ENCODE measurements at places on chromosomes 1 and 21. TPM values are rescaled to one million over a fixed set of nuclear protein-coding genes. Genes with fewer than 3 reads are reported as not detected.

GRCh38 chr1:156122519-156123355 lies 8.2 kb downstream of the LMNA start:
- peaks cover 90% of the 10 kb centered on the region for H3K4me1 ChIP-seq
- H3K27ac ChIP-seq: peak overlapping the region; percentile 98
- H3K36me3 ChIP-seq: no peaks in the 10 kb centered on the region
- peak overlapping the region; percentile 96 for H3K4me3 ChIP-seq
- H3K27me3 ChIP-seq: no peaks in the 10 kb centered on the region

GRCh38 chr1:67590329-67590728 lies 94.7 kb upstream of the GADD45A start:
- peak overlapping the region; percentile 86 for H3K27ac ChIP-seq
- DNase-seq: no peak
- H3K4me3 ChIP-seq: no peak overlapping the region

Gene LCE1D
- not detected for total RNA-seq

- H3K4me1 ChIP-seq: no peaks in the 10 kb centered on the region
- no peak for DNase-seq
- no peak overlapping the region for H3K4me3 ChIP-seq
- no peaks in the 10 kb centered on the region for H3K36me3 ChIP-seq
- no peak overlapping the region for H3K27ac ChIP-seq
Observed at GRCh38 chr1:112177314-112177713, 187.8 kb upstream of the KCND3 start.

GRCh38 chr21:45509566-45510465 lies 32.4 kb downstream of the SLC19A1 start:
- H3K27ac ChIP-seq: no peak overlapping the region
- H3K4me3 ChIP-seq: no peak overlapping the region
- no peaks in the 10 kb centered on the region for H3K27me3 ChIP-seq

DNA sequence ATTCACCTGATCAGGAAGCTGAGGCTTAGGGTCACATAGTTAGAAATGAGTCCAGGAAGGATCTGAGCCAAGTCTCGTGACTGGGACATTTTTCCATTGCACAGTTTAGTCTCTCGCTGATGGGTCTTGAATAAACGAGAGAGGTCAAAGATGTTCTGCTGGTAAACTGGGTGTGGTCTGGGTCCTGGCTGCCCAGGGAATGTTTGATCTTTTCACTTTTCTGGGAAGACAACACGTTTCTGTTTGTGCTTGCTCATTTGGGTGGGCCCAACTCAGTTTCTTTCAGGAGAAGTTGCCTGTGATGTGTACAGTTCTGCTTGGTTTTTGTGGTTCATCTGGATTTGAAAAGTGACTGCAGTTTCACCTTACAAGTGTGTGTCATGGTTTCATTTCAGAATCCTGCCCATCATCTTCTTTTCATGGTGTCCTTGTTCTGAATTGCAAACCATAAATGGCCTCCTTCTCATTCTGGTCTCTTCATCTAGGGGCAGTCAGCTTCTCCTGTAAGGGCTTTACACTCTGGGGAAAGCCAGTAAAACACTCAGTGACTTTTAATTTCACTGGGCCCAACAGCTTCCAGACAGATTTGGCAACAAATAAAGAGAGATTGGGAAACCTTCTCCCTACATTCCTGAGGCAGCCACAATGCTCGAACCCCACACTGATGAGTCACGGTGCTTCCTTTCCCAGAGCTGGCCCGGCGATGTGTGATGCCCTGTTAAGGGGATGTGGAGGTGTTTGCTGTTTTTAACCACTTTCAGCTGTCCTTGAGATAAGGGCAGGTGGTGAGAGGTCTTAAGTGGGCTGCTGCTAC lies 7.2 kb upstream of the TACSTD2 start:
- peaks cover 27% of the 10 kb centered on the region for H3K4me1 ChIP-seq
- peak overlapping the region; percentile 78 for H3K27ac ChIP-seq
- no peaks in the 10 kb centered on the region for H3K36me3 ChIP-seq

- H3K4me3 ChIP-seq: peak within 1 kb of the TSS; percentile 98
- H3K27me3 ChIP-seq: no peaks in the 10 kb centered on the region
- peak; percentile 21 for DNase-seq
- H3K36me3 ChIP-seq: no peaks in the 10 kb centered on the region
- H3K4me1 ChIP-seq: peaks cover 25% of the 10 kb centered on the region
Observed at GRCh38 chr1:183472488-183473216, at the start of gene SMG7. Gene SMG7 (plus strand): TSS chr1:183472499. CDS start chr1:183472621, 122 bp downstream.

DNA sequence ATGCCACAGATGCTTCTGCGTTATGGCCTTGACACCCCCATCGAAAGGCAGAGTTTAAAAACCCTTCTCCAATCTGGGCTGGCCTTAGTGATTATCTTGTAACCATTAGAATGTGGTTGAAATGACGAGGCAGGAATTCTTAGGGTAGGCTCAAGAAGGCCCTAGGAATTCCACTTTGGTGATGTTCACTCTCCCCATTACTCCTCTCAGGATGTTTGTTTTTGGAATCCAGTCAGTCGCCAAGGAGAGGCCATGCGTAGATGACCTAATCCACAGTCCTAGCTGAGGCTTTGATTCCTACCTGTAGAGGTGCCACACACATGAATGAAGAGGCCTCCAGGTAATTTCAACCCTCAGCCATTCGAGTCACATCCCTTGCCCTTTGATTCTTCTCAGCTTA lies 318.2 kb downstream of the NEGR1 start:
- no peak for DNase-seq
- H3K27ac ChIP-seq: no peak overlapping the region
- no peaks in the 10 kb centered on the region for H3K36me3 ChIP-seq
- H3K27me3 ChIP-seq: no peaks in the 10 kb centered on the region
- H3K4me3 ChIP-seq: no peak overlapping the region
- H3K4me1 ChIP-seq: no peaks in the 10 kb centered on the region

Gene SLAMF9
- total RNA-seq: not detected

GRCh38 chr1:40161888-40162397 lies 756 bp downstream of the RLF start:
- H3K27ac ChIP-seq: peak overlapping the region; percentile 89
- DNase-seq: no peak
- H3K4me3 ChIP-seq: peak overlapping the region; percentile 95
- peaks cover 22% of the 10 kb centered on the region for H3K4me1 ChIP-seq
- H3K36me3 ChIP-seq: no peaks in the 10 kb centered on the region
- no peaks in the 10 kb centered on the region for H3K27me3 ChIP-seq

- no peak for DNase-seq
- H3K27ac ChIP-seq: no peak overlapping the region
- no peak overlapping the region for H3K4me3 ChIP-seq
- H3K36me3 ChIP-seq: no peaks in the 10 kb centered on the region
- H3K27me3 ChIP-seq: no peaks in the 10 kb centered on the region
Observed at GRCh38 chr21:24895885-24896734, 711.2 kb downstream of the MRPL39 start.

GRCh38 chr1:4700801-4701200 lies 46.4 kb downstream of the AJAP1 start:
- H3K27ac ChIP-seq: no peak overlapping the region
- no peaks in the 10 kb centered on the region for H3K4me1 ChIP-seq
- no peak for DNase-seq
- no peak overlapping the region for H3K4me3 ChIP-seq
- no peaks in the 10 kb centered on the region for H3K27me3 ChIP-seq

DNA sequence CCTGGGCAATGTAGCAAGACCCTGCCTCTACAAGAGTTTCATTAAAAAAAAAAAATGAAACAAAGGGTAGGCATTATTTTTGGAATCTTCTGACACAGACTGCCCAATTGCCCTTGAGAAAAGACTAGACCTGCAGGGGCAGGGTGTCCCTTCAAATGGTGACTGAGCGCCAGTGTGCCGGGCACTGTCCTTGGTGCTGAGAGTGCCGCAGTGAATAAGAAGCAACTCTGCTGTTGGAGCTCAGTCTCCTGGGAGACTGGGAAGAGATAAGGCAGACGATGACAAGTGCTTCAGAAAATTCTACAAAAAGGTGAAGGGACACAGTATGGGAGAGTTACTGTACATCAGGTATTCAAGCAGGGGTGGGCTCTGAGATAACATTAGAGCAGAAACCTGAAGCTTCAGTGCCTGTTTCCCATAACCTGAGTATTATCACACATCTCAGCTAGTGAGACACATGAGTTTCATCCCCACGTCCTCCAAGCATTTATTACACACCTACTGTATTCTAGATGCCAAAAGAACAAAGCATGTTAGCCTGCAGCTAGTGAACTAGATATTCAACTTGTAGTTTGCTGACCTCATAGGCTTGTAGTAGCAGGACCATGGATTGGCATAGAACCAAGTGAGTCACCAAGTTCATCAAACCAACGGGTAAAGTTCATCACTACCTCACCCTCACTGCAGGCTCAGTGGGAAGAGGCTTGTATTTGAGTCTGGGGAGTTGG lies 18.4 kb upstream of the RPL11 start:
- no peak overlapping the region for H3K4me3 ChIP-seq
- no peak overlapping the region for H3K27ac ChIP-seq
- no peaks in the 10 kb centered on the region for H3K27me3 ChIP-seq
- no peak for DNase-seq

Gene FCRLB
- 0.68 TPM for total RNA-seq

GRCh38 chr1:30126848-30127247 lies 596.5 kb downstream of the MATN1 start:
- H3K27ac ChIP-seq: no peak overlapping the region
- DNase-seq: no peak
- no peaks in the 10 kb centered on the region for H3K4me1 ChIP-seq

Gene SLC16A4
- total RNA-seq: 29.8 TPM

- H3K4me1 ChIP-seq: no peaks in the 10 kb centered on the region
- no peak overlapping the region for H3K27ac ChIP-seq
- no peaks in the 10 kb centered on the region for H3K36me3 ChIP-seq
- DNase-seq: no peak
Observed at GRCh38 chr1:14529475-14529874, 69.0 kb upstream of the KAZN start.

GRCh38 chr1:223245411-223245810 lies 102.4 kb upstream of the TLR5 start:
- no peak overlapping the region for H3K27ac ChIP-seq
- H3K36me3 ChIP-seq: no peaks in the 10 kb centered on the region
- no peak for DNase-seq
- no peak overlapping the region for H3K4me3 ChIP-seq

DNA sequence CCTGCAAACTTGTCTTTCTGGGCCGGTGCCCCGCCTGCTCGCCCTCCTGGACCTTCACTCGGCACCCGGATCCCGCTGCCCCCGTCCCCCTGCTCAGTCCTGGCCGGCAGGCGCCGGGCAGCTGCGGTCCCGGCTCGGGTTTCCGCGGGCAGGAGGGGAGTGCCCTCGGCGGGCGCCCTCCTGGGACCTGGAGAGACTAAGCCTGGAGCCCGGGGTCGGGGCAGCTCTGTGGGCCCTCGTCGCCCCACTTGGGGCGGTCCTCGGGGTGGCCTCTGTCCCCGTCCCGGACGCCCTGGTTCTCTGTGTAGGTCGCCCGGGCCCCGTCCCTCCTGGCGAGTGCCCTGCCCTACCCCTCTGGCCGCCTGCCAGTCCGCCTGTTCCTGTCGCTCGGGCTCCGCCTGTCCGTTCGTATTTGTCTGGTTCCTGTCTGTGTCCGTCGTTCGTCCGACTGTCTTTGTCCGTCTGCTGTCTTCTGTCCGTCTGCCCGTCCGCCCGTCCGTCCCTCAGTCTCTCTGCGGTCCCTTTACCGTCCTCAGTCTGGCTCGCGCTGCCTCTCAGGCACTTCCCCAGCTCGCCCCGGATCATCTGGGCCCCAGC lies 490 bp downstream of the SERINC2 start:
- peak; percentile 29 for DNase-seq
- H3K27me3 ChIP-seq: no peaks in the 10 kb centered on the region
- H3K4me3 ChIP-seq: peak overlapping the region; percentile 87
- H3K27ac ChIP-seq: no peak overlapping the region
- peaks cover 13% of the 10 kb centered on the region for H3K4me1 ChIP-seq
- H3K36me3 ChIP-seq: no peaks in the 10 kb centered on the region

- H3K36me3 ChIP-seq: no peaks in the 10 kb centered on the region
- H3K27me3 ChIP-seq: no peaks in the 10 kb centered on the region
- no peak overlapping the region for H3K4me3 ChIP-seq
Observed at GRCh38 chr1:30101487-30102227, 621.7 kb downstream of the MATN1 start.

DNA sequence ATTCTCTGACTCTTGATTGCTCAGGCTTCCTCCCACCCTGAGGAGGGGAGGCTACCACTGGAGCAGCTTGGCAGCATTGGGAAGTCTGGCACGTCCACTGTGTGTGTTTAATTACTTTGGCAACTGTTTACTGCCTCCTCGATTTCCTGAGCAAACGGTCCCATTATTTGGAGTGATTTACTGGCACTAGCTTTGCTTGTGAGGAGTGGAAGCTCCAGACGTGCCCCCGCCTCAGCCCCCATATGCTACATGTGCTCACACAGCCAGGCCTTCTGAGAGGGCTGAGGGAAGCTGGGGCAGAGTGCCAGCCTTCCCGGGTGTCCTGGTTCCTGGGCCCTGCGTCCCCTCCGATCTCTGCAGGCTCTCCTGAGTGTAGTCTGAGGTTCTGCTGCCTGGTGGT lies 306.2 kb downstream of the PTPRU start:
- H3K36me3 ChIP-seq: no peaks in the 10 kb centered on the region
- DNase-seq: no peak
- no peak overlapping the region for H3K27ac ChIP-seq
- no peaks in the 10 kb centered on the region for H3K4me1 ChIP-seq

GRCh38 chr1:234729561-234730474 lies 119.8 kb upstream of the IRF2BP2 start:
- H3K36me3 ChIP-seq: no peaks in the 10 kb centered on the region
- no peaks in the 10 kb centered on the region for H3K27me3 ChIP-seq
- no peak overlapping the region for H3K4me3 ChIP-seq
- DNase-seq: no peak

DNA sequence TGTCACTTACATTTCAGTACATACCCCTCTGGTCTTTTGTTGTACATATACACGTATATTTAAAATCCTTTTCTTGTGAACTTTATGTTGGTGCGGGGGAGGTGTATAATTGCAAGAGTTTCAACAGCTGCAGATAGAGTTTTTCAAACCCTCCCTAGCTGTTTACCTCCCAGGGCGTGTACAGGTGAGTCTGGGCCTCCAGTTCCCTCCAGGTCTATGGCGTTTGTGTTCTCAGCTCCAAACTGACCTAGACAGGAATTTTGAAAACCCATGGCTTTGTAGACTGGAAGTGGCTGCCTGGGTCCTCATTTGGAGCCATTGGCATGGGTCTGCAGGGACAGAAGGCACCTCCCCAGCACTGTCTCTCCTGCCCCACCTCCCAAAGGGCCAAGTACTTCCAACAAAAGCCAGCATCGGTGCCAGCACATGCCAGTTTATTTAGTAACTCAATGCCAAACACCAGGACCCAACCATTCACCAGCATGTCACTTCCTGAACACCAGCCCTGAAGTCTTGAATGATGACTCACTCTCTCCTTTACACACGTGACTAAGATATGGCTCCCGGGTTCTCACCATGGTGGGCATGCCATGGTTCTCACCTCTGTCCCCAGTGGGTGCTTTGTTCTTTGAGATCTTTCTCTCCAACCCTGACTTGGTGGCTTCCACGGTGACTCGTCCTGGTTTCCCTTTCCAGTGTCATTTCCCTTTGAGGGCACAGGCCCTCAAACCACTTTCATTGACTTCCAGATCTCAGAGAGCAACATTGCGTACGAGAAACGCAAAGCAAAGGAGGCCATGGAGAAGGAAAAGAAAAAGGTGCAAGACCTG lies 57.3 kb upstream of the EFHD2 start:
- H3K27ac ChIP-seq: no peak overlapping the region
- no peaks in the 10 kb centered on the region for H3K36me3 ChIP-seq
- no peaks in the 10 kb centered on the region for H3K27me3 ChIP-seq
- DNase-seq: no peak
- no peak overlapping the region for H3K4me3 ChIP-seq

GRCh38 chr1:53410701-53411100 lies 48.5 kb upstream of the DMRTB1 start:
- H3K4me3 ChIP-seq: no peak overlapping the region
- no peaks in the 10 kb centered on the region for H3K36me3 ChIP-seq
- DNase-seq: no peak
- H3K27ac ChIP-seq: no peak overlapping the region

Gene HES3
- not detected for total RNA-seq
